ENCODE measurements at places on chromosomes 2 and 18. TPM values are rescaled to one million over a fixed set of nuclear protein-coding genes. Genes with fewer than 3 reads are reported as not detected.

- DNase-seq: no peak
- H3K4me3 ChIP-seq: no peak overlapping the region
- H3K4me1 ChIP-seq: no peaks in the 10 kb centered on the region
- H3K36me3 ChIP-seq: no peaks in the 10 kb centered on the region
Measured at GRCh38 chr2:63719052-63719451, 122.6 kb upstream of the UGP2 start.

DNA sequence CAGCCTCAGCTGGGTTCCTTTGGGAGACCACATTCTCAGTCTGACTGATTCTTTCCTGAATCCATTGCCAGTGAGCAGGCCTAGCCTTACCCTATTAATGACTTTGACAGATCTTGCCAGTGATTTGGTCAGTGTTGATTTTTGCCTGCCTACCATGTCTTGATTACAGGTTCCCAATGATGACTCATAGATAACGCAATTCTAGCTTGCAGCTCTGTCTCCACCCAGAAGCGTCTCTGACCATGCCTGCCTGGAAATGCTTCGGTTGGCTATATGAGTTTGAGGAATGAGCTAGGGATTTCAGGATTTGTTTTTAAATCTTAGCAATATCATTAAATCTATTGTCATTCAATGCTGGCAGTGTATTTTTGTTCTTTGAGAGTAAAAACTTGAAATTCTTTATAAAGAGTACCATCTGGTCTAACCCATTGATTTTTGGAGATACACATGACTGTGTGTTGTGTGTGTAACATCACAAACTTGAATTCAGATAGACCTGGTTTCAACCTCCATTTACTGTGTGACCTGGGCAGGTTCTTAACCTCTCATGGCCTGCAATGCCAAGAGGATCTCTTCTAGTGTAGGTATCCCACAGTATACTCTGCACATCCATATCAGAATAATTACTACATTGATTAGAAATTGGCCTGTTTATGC is 57.0 kb downstream of the CCDC150 start:
- H3K4me1 ChIP-seq: no peaks in the 10 kb centered on the region
- H3K27ac ChIP-seq: no peak overlapping the region
- H3K4me3 ChIP-seq: no peak overlapping the region
- no peaks in the 10 kb centered on the region for H3K36me3 ChIP-seq

Gene MBP
- total RNA-seq: 52.2 TPM

Gene RFTN2
- 5.9 TPM for total RNA-seq

DNA sequence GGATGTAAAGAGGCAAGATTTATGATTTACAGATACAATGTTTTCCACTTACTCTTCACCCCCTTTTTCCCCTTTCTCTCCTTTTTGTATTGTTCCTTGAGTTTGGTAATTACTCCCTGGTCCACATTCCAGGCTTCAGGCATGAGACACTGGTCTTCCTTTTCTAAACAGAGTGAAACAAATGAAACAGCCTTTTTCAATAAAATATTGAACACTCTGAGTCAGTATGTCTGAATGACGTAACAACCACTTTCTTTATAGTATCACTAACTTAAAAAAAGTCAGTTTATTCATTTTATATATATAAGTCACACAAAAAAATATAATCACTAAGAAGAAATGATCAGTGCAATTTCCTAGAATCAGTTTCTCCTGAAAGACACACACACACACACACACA is 79.7 kb downstream of the STRN start:
- no peak overlapping the region for H3K4me3 ChIP-seq
- DNase-seq: no peak
- no peaks in the 10 kb centered on the region for H3K4me1 ChIP-seq

- DNase-seq: no peak
- H3K4me1 ChIP-seq: no peaks in the 10 kb centered on the region
- H3K4me3 ChIP-seq: no peak overlapping the region
- no peaks in the 10 kb centered on the region for H3K36me3 ChIP-seq
- H3K27ac ChIP-seq: no peak overlapping the region
Measured at GRCh38 chr18:54580202-54580729, 10.8 kb upstream of the DYNAP start.

DNA sequence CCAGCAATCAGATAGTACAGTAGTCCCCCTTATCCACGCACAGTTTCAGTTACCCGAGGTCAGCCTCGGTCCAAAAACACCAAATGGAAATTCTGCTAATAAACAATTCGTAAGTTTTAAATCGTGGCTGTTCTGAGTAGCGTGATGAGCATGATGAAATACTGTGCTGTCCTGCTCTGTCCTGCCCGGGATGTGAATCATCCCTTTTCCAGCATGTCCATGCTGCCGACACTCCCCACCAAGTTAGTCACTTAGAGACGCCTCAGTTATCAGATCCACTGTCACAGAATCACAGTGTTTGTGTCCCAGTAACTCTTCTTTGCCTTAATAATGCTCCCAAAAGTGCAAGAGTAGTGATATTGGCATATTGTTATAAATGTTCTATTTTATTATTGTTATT is 62.1 kb downstream of the MEX3C start:
- no peak overlapping the region for H3K4me3 ChIP-seq
- H3K36me3 ChIP-seq: no peaks in the 10 kb centered on the region
- H3K4me1 ChIP-seq: no peaks in the 10 kb centered on the region
- no peak overlapping the region for H3K27ac ChIP-seq

DNA sequence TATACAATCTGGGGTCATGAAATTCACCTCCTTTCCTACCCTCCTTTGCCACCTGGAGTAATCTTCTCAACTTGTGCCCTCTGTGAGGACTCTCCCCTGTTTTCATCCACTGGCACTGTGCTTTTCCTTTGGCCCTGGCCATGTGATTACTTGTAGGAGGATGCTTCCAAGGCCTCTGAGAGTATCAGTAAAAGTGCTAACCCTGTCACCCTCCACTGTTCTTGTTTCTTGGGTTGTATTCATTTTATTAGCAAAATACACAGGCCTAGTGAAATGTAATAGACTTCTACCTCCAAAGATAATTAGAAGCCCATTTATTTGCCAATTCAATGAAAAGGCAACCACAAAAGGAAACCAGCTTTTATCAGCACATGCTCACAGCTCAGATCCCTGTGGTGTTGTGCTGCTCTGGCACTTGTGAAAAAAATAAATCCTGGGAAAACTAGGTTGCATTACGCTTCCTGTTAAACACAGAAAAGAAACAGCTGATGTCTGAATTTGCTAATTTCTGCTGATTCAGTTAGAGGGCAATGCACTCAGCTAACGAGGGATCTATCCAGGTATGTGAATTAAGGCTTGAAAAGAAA is 357.5 kb upstream of the ETAA1 start:
- no peaks in the 10 kb centered on the region for H3K27me3 ChIP-seq
- no peak overlapping the region for H3K4me3 ChIP-seq
- DNase-seq: no peak
- H3K27ac ChIP-seq: no peak overlapping the region
- no peaks in the 10 kb centered on the region for H3K4me1 ChIP-seq

Gene RFX8
- 0.51 TPM for total RNA-seq

Data from uterus (tissue), 4 donors.